ENCODE measurements at places on chromosomes 11 and 22.

GRCh38 chr11:125357551-125357950, 138.5 kb downstream of the FEZ1 start:
- no peak for DNase-seq

DNA sequence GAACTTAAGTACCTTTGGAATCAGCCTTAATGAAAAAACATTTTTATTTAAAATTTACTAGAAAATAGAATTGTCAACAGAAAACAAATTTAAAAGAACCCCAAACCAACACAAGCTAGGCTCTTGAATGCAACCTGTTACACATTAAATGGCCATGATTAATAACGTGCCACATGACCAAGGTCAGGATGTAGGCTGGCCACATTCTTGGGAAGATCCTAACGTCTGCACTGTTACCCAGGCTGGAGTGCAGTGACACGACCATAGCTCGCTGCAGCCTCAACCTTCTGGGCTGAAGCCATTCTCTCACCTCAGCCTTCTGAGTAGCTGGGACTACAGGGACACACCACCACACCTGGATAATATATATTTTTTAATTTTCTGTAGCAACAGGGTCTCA, 126.4 kb upstream of the APOA1 start:
- DNase-seq: no peak

DNA sequence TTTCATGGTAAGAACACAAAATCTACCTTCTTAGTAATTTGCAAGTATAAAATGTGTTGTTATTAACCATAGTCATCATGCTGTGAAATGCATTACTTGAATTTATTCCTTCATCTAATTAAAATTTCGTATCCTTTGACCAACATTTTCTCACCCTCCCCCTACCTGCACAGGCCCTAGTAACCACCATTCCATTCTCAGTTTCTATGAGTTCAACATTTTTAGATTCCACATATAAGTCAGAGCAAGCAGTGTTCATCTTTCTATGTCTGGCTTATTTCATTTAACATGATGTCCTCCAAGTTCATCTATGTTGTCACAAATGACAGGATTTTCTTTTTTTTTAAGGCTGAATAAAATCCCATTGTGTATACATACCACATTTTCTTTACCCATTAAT, 43.5 kb upstream of the CCDC179 start:
- no peak for DNase-seq

DNA sequence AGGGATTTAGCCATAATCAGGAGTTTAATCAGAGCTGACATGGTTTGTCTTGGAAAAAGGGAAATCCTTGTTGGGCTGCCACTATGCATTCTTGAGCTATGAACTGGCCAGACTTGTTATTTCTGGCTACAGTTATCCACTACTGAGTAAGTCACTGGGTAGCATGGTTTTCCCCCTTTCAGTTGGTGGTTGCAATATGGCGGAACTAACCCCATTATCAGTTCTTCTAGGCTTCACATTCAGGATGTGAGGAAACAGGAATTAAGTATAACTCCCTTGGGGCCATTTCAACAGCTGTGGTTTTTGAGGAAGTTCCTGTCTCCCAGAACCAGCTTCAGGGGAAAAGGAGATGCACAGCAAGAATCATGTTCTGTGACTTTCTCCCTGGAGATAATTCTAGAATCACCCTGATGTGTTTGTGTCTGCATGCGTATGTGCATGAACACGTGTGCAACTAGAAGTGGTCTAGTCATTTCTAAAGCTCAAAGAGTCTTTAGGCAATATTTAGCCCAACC, 103.0 kb upstream of the CD44 start:
- no peak for DNase-seq

DNA sequence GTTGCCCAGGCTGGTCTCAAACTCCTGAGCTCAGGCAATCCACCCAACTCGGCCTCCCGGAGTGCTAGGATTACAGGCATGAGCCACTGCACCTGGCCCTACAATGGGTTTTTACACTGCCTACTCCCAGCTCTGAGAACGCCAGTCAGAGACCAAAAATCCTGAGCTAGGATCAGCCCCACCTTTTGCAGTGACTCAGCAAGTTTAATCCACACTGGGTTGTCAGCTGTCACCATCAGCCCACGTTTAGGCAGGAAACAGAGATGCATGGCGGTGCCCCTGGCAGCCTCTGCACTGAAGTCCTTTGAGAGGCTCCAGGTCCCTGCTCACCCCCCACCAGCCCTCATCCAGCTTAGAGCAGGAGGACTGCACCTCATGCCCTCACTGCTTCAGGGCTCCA, 117.6 kb downstream of the ARHGAP8 start:
- no peak for DNase-seq

- no peak for DNase-seq
These were observed 76.2 kb downstream of the ZBTB16 start for GRCh38 chr11:114135737-114136151.

DNA sequence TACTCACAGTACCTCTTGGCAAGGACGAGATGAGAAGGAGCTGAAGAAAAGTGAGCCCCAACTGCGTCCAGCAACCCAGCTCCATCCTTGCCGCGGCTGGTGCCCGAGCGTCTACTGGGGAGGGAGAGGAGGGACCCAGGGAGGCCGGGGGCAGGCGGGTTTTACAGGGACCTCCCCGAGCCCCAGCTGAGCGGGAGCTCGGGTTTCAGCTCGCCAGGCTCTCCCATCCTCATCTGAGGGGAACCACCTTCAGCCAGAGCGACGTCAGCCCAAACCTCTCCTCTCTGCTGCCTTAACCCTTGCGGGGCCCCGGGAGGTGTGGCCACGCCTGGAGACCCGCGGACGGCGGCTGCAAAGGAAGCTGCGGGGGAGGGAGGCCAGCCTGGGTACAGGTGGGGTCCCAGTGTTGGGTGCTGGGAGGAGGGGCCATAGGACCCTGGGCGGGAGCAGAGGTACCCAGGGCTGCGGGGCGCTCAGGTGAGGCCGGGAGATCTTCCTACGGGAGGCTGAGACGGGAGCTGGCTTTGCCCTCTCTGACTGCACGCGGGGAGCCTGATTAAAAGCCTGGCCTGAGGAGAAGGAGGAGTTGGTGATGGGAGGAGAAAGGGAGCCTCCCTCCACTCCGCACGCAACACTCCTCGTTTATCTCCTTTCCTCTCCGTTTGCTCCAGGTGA, at the start of gene PAMR1:
TSS of gene PAMR1 (minus strand) at position 116 of the 675 bp plus-strand sequence. CDS start at position 85, 31 bp downstream.
- no peak for DNase-seq

- DNase-seq: no peak
These were observed 34.5 kb upstream of the TH start for GRCh38 chr11:2205981-2206690.

DNA sequence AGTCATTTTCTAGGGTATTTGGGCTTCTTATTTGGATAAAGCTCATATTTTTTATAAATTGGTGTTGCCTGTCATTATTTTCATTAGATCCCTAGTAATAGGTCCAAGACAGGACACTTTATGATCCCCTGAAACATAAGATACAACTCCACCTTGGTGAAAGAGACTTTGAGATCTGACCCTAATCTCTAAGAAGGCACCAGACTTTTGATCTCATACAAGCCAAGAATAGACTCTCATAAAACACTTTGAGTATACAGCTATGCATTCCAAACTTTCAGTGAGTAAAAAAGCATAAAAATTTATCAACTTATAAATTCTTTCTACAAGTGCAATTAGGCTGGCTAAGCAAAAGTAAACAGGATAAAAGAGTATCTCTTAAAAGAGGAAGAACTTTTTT, 451.2 kb downstream of the MN1 start:
- DNase-seq: no peak

DNA sequence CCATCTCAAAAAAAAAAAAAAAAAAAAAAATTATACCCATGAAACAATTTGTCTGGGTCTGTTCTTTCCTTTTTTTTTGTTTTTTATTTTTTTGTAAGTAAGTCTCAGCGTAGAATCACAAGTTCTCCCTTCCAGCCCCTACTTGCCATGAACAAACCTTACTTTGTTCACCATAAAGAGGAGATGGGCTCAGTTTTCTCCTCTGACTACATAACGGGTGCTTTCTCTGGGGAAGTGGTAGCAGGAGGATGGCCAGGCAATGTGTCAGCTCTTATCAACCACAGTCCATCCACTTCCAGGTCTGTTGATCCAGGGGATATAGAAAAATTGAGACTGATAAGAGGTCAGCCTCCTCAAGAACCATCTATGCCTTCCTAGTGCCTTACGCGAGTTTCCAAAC, 11.0 kb downstream of the ASCC2 start:
- DNase-seq: no peak

- DNase-seq: no peak
These were observed 621.4 kb downstream of the BRD1 start for GRCh38 chr22:49206281-49206680.

DNA sequence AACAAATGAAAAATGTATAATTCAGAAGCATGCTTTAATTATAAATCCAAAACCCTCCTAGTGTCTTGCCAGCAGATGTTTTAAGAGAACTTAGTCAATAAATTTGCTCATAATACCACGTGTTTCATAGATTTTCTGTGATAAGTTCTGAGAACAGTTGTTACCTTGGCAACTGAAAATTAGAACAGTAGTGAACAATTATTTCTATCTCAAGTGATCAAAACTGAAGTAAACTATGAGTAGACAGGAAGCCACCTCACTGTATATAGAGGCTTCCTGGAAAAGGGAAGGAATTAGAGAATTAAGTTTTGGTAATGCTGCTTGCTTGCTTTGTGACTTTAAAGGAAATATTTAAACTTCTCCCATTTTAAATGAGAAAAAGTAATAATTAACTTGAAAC, 266.0 kb upstream of the ANO3 start:
- no peak for DNase-seq

- DNase-seq: peak; percentile 93
These were observed 14.8 kb downstream of the CD6 start for GRCh38 chr11:60985991-60986915.

DNA sequence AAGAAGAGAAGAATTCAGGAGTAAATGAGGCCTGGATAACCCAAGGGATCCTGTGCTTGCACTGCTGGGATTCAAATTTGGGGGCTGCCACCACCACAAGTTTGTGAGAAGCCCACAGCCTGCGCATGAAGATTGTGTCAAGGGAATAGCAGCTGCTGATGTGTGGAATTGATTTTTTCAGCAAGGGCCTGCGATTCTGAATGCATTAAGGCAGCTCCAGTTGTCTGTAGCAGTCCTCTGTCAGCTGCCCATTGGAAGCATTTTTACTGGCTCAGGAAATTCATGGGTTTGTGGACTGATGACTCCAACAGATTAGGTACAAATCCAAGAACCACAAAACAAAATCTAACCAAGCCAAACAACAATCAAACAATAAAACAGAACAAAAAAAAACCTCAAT, 14.0 kb downstream of the ARVCF start:
- DNase-seq: no peak

DNA sequence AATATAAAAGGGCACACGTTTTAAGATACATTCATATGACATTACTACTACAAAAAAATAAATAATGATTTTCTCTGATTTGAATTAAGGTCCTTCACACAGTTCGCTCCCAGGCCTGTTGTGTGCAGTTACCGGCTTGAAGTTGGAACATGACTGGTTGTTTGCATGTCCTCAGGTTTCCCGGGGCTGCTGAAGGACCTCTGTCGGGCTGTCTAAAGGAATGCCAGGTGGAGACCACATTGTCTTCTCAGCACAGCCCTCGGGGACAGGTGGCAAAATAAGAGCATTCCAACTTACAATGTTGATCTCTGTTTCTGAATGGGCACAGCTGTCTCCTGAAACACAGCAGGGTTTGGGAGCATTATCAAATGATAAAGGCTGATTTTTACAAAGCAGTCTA, 14.9 kb downstream of the VSIG10L2 start:
- no peak for DNase-seq

GRCh38 chr22:34976474-34976873, 89.5 kb upstream of the ISX start:
- DNase-seq: no peak

GRCh38 chr11:223884-224283, 12.3 kb downstream of the SIRT3 start:
- DNase-seq: no peak

DNA sequence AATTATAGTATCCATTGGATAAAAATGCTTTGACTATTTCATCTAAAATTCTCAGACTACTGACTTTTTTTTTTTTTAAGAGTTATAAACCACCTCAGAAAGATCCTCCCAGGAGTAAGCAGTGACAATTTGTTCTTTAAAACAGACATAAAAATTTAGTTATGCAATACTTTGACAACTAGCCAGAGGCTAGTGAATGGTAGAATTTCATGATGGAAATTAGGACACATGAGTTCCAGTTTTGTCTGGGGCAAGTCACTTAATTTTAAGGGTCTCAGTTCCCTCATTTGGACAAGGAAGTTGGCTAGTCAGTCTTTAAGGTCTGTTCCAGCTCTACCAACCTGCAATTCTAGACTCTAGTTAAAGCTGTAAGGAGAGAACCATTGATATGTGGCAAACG, 2.9 kb downstream of the IL18 start:
- no peak for DNase-seq

GRCh38 chr22:40416267-40416570, 45.8 kb downstream of the SGSM3 start:
- no peak for DNase-seq

DNA sequence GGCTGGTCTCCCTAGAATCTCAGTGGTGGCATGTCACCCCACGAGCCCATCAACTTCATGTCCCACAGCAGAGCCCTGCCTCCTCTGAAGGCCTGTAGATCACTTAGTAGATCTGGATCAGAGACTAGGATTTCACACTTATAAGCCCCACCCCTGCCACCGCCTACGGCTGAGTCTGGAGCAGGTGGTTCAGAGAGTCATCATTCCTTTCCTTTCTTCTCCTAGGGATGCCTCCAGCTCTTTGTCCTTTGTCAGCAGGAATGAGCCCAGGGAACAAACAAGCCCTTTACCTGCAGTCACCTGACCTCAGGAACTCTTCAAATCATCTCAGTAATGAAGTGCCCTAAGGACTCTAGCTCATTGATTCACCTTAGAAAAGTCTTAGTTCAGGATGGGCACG, 37.8 kb downstream of the SCGB1A1 start:
- DNase-seq: no peak

- no peak for DNase-seq
These were observed 76.6 kb upstream of the LMO1 start for GRCh38 chr11:8340296-8340695.

DNA sequence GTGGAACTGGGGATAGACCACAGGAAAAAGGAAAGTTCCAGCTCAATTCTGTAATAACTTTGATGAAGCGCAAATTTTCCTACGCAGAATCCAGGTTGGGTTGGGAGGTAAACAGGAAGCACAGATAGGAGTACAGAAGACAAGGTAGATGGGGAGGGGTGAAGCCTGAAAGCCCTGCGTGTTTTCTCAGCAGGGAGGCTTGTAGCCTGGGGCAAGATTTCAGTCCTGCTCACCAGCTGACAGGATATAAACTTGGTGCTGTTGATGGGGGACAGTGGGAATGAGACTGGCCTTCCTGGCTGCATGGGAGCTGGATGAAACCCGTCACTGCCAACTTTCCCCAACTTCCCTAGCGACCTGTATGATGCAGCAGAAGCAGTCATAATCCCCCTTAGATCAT, 114.9 kb downstream of the ARHGAP32 start:
- DNase-seq: no peak

DNA sequence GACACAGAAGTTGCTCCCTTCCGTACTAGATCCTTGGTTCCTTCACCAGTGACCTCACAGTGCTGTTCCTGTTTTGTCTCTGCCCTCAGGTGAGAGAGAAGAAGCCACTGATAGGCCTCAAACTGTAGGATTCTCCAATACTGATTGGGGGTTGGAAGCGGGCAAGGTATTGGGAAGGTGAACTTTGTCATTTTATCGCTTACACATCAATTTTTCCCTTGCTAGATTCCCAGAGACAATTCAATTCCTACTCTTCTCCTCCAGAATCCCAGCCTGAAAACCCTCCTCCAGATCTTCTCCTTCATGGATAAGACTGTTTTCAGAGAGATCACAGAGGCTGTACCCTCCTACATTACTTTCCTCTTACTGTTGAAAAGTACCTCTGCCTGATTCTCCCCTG, 9.4 kb upstream of the OR2D3 start:
- no peak for DNase-seq

GRCh38 chr11:61776561-61777075, 15.8 kb downstream of the TMEM258 start:
- DNase-seq: peak; percentile 65

Measured in stimulated activated CD4-positive, alpha-beta T cell treated with anti-CD3 and anti-CD28 coated beads, Interleukin-4, amount 100 ng/mL, for 24 hours (primary cell).